ENCODE measurements at places on chromosomes 13 and 19.

GRCh38 chr19:4067396-4068046, 822 bp upstream of the ZBTB7A start:
- DNase-seq = no peak

DNA sequence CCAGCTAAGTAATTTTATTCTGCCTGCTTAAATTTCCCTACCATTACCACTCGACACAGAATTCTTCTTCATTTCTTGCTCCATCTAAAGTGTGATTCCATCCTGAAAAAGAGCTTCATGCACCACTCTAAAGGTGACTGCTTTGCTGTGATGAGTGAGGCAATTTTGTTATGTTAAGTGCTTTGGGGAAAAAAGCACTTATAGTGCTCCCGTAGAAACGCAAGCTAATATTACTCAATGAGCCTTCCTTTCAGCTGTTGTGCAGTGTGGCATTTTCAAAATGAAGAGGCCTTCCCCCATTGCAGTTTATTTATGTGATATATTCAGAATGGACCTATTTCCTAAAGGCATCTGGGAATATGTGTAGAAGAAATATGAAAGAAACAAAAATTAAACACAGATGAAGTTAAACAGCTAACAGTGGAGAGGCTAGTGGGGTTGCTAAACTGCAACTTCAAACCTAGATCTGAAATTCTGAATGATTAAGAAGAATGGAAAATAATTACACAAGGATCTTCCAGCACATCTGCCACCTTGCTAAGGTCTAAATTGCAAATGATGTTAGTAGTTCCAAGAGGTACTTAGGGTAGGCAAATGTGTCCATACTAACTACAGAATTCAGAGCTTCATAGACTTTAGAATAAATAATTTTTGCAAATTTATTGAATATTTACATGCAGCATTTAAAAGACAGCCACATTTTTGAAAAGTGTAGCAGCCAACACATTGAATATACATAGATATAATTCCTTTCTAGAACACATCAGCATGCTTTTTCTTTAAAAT, 211.7 kb downstream of the DCT start:
- no peak for DNase-seq

DNA sequence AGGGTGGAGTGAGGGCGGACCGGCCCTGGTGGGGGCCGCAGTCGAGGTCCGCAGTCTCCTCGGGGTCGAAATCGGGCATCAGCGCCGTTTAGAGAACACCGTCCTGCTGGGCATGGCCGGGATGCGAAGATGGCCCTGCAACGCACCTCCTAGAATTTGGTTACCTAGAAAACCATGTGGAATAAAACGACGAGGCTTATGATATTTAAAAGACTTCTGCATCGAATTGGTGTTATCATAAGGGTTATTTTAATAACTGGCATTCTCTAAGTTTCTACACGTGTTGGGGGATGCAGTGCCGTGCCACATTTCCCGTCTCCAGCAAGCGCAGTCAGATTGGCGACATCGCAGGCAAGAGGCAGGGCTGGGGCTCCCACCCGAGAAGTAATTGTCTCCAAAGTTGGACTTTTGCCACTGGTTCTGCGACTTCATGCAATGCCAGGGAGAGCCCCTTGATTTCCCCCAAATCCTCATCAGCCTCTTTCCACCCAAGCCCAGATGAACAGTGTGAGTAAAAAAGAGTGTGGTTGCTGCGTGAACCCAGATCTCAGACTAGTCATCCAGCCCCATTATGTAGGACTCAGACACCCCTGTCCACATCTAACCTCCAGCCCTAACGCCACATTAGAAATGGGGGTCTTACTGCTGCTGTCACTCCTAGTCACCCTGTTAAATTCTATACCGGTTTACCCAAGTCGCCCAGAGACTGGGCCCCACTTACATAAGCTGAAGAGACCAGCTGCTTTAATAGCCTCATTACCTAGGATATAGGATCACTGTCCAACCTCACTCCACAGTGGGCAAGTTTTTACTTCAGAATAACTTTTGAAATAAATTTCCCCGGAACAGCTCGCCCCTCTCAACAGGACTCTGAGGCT, 571 bp upstream of the DHRS12 start:
- no peak for DNase-seq

GRCh38 chr13:101210774-101211173, 205.5 kb downstream of the NALCN start:
- no peak for DNase-seq

DNA sequence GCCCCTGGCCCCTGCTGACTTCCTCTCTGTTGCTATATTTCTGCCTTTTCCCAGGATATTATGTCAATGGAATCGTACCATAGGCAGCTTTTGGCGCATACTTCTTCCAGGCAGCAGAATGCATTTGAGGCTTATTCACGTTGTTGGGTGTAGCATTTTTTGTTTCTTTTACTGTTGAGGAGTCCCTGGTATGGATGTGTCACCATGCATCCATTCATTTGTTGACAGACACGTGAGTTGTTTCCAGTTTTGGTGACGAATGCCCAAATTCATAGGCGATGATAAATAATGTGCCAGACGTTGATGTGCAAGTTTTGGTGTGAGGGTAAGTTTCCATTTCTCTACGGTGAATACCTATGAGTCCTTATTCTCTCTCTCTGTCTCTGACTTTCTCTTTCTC, 5.0 kb downstream of the NFILZ start:
- DNase-seq = no peak

- peak; percentile 72 for DNase-seq
Measured at GRCh38 chr19:49889687-49890348, 6.9 kb downstream of the IL4I1 start.

GRCh38 chr13:96994017-96994857, at the start of gene OXGR1:
Gene OXGR1 (minus strand): TSS chr13:96994476. CDS start chr13:96987759, 6,717 bp downstream.
- no peak for DNase-seq

DNA sequence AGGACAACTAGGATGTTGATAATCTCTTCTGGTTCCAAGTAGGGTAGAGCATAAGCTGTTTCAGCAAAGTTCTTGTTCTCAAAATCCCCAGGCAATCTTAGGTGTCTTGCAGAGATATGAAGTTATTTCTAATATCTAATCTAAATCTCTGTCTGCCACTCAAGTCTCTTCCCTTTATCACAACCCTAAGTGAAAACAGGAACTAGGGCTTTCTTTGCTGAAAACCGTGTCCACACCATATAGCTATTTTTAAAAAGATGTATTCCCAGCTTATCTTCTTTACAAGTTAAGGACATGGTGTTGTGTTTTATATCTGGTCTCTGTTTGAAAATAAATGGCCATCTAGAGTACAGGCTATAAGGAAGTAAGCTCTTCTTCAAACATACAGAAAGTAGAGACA, 11.3 kb upstream of the RNASEH2B start:
- DNase-seq = no peak

GRCh38 chr13:47166336-47166735, 269.5 kb upstream of the HTR2A start:
- no peak for DNase-seq

DNA sequence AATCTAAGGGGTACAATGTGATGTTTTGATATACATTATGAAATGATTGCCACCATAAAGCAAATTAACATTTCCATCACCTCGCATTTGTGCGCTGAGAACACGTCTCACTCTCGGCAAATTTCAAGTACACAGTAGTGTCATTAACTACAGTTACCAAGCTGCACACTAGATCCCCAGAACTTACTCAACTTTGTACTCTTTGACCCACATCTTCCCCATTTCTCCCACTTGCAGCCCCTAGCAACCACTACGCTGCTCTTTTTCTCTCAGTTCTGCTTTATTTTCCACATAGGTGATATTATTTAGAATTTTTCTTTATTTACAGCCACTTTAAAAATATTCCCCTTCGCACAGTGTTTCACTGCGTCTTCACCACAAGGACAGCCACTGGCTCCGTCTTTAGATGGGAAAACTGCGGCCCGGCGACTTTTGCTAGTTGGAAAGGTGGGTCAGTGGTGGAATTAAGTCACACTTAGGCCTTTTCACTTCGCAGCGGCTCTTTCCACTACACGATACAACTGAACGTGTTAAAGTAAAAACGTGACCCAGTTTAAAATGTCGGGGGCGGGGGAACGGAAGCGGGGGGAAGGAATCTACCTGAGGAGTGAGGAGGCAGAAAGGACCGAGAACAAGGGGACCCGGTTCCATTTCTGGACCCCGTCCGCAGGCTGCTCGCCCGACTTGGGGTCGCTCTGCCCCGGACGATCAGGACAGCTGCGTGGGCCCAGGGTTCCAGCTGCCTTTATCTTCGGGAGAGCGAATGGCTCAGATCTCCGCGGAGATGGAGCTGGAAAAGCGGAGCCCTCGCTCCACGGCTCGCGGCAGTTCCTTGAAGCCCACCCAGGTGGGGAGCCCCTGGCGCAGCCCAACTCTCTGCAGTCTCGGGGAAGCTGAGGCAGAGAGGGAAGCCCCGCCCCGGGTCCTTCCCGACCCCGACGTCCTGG, 486.1 kb downstream of the UQCRFS1 start:
- no peak for DNase-seq

- no peak for DNase-seq
Measured at GRCh38 chr19:18029617-18030338, 21.8 kb downstream of the ARRDC2 start.

DNA sequence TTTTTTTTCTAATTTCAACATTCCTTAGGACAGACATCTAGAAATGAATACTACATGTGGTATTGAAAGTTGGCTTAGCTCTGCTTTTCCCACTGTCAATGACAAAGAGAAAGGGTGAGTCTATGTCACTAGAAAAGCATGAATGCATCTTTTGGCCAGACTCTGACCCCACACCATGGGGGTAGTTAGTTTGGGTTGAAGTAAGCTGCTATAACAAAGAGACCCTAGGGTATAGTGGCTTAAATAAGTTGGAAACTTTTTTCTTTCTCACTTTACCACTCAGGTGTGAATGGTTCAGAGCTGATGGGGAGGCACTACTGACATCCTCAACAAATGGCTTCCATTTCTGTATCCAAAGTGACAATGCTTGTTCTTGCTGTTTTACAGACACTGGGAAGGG, 161.5 kb downstream of the DLEU7 start:
- no peak for DNase-seq

DNA sequence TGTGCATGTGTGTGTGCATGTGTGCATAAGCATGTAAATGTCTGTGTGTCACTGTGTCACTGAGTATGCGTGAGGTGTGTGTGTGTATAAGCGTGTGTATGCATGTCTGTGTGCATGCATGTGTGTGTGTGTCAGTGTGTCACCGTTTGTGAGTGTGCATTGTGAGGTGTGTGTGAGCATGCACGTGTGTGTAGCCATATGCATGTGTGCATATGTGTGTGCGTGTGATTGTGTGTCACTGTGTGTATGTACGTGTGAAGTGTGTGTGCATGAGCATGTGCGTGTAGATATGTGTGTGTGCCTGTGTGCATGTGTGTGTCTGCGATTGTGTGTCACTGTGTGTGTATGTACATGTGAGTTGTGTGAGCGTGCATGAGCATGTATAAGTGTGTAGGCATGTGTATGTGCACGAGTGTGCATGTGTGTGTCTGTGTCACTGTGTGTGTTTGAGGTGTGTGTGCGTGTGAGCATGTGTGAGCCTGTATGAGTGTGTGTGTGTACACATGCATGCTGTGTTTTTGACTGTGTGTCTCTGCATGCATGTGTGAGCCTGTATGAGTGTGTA, 144.5 kb downstream of the NALCN start:
- DNase-seq = no peak

GRCh38 chr19:46546194-46546896, 50.7 kb upstream of the PNMA8B start:
- DNase-seq = no peak

- no peak for DNase-seq
Measured at GRCh38 chr19:52366414-52366824, 3.3 kb upstream of the ZNF880 start.

- DNase-seq = no peak
Measured at GRCh38 chr13:66574606-66575005, 655.5 kb downstream of the PCDH9 start.

- no peak for DNase-seq
Measured at GRCh38 chr13:21069561-21070004, 8.2 kb upstream of the LATS2 start.

DNA sequence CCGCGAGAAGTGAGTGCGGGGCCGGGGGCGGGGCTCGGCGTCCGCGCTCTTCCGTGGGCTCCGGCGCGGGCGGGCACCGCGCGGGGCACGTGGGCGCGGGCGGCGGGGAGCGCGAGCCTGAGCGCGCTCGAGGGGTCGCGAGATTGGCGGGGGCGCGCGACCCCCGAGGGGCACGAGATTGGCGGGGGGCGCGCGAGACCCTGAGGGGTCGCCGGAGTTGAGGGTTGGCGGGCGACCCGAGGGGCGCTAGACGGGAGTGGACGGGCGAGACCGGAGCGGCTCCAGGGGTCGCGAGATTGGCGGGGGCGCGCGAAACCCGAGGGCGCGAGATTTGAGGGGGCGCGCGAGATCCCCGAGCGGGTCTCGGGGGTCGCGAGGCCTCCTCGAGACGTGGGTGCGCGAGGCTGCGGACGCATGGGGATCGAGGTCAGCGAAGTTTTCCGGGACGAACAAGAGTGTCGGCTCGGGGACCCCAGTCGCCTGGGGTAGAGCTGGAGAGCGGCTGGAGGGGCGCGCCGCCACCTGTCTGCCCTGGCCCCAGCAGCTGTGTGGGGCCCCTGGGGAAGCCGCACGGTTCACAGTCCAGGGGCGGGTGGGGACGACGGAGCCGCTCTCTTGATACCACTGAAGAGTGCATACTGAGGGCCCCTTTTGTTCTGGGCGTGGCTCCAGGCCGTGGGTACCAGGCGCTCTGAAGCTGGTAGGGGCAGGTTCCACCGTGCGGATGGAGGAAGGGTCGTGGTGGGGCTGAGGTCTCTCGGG, 682 bp downstream of the SSBP4 start:
- DNase-seq = no peak

- no peak for DNase-seq
Measured at GRCh38 chr13:51342706-51343105, 3.2 kb downstream of the SERPINE3 start.

DNA sequence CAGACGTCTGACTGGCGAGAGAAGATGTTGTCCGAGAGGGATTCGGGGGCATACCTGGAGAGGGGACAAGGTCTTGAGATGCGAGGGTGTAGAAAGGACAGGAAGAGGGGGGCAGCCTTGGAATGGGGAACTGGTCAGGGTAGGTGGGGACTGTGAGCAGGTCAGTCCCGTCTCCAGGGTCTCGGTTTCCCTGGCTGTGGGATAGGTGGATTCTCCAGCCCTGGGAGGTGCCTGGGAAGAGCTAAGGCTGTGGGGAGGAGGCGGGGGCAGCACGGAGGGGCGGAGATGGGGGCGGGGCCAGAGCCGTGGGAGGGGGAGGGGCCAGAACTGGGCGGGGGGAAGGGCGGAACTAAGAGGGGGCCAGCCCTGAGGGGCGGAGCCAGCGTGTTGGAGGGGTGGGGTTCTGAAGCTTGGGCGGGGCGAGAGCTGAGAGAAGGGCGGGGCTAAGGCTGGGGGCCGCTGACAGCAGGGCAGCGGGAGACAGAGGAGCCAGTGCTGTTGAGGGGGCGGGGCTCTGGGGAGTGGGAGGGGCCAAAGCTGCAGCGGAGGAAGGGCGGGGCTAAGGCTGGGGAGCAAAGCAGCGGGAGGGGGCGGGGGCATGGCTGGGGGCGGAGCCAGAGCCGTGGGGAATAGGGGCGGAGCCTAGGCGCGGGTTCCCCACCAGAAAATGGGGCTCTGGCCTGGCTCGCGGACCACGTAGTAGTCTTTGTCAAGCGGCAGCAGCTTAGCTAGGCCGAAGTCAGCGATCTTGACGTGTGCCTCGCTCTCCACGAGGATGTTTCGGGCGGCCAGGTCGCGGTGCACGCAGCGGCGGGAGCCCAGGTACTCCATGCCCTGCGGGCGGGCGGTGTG, 9.5 kb upstream of the INSL3 start:
- DNase-seq = no peak

- peak; percentile 64 for DNase-seq
Measured at GRCh38 chr19:38433268-38433733, at the start of gene RYR1. Gene RYR1 (plus strand): TSS chr19:38433691. CDS start chr19:38433830, 139 bp downstream.

GRCh38 chr13:97280478-97280877, 58.3 kb downstream of the MBNL2 start:
- no peak for DNase-seq

- DNase-seq = no peak
Measured at GRCh38 chr13:67961331-67961730, 731.2 kb upstream of the PCDH9 start.
